ENCODE measurements at places on chromosomes 12 and 14.

DNA sequence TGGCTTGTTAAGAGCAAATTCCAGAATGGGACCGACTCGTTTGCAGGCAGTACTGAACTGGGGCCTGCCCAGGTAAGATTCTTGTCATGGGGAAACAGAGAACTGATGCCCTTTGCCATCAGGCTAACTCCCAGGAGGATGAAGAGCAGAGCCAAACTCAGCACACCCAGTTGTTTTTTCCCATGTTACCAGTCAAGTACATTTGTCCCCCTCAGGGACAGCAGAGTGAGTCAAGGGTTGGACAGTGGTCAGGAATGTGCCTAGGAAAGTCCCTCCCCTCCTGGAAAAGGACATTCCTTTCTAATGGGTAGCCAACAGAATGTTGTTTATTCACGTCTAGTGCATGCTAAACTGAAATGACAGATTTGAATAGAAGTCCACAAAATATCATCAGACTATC lies 1.6 kb downstream of the ART4 start:
- no peak for DNase-seq

DNA sequence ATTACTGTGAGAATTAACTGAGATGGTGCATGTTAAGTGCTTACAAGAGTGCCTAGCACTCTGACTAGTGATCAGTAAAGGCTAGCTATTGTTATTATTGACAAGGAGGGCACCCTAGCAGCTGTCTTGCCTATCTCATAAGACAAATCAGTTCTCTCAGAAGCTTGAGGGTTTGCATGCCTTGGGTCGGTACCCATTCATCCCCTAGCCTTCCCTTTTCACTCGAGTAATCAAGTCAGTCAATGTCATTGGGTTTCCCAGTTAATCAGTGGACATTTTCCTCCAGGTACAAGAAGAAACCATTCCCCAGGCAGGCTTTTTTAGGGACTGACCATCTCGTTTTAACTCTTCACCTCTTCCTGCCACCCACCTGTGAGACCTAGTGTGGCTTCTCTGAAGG lies 10.4 kb upstream of the TFCP2 start:
- DNase-seq = no peak

GRCh38 chr14:95185033-95185766 lies 27.9 kb upstream of the DICER1 start:
- DNase-seq = no peak

DNA sequence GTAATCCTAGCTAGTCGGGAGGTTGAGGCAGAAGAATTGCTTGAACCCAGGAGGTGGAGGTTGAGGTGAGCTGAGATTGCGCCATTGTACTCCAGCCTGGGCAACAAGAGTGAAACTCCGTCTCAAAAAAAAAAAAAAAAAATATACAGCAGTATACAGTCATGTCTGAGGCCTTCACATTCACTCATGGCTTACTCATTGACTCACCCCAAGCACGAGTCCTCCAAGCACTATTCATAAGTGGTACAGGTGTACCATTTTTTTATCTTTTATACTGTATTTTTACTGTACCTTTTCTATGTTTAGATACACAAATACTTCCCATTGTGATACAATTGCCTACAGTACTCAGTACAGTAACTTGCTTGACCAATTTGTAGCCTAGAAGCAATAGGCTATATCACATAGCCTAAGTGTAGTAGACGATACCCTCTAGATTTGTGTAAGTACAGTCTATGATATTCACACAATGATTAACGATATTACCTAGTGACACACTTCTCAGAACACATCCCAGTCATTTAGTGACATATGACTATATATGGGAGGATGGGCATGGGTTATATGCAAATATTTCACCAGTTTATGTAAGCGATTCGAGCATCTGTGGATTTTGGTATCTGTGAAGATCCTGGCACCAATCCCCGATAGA lies 12.2 kb downstream of the LLPH start:
- no peak for DNase-seq

GRCh38 chr14:93528884-93529558 lies 98.3 kb downstream of the UNC79 start:
- no peak for DNase-seq

DNA sequence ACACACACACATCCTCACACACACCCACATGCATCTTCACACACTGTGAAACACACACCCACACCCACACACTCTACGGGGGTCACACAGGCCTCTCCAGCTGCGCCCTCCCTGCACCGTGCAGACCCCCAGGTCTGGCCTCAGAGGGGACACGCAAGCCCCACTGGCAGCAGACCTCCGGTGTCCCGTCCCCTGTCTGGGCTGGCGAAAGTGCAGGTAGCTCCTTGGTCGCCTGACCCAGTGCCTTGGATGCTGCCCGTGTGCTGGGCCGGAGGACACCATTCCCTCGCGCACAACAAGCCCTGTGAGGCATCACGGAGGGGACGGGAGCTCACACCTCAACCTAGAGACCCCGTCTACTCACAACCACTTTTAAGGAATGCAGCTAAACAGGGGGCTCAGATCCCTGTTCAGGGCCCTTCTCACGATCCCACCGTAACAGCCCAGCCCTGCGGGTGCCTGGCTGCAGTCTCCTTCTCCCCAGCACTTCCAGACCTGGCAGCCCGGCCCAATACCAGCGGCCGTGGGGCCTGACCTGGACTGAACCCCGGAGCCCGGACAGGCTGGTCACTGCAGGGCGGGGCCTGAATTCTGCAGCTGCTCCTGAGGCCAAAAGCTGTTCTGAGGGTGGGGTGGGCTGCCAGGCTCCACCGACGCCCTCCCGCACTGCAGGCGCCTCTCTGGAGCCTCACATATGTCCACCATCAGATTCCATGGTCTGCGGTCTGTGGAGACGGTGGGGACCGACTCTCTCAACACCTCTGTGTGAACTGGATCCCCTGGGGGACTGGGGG lies 42.1 kb upstream of the FZD10 start:
- no peak for DNase-seq

- no peak for DNase-seq
These were observed 37.8 kb upstream of the ITPR2 start for GRCh38 chr12:26870491-26871419.

- no peak for DNase-seq
These were observed 205.2 kb upstream of the EEA1 start for GRCh38 chr12:93134175-93134890.

GRCh38 chr12:92639017-92639416 lies 63.8 kb upstream of the PLEKHG7 start:
- no peak for DNase-seq

DNA sequence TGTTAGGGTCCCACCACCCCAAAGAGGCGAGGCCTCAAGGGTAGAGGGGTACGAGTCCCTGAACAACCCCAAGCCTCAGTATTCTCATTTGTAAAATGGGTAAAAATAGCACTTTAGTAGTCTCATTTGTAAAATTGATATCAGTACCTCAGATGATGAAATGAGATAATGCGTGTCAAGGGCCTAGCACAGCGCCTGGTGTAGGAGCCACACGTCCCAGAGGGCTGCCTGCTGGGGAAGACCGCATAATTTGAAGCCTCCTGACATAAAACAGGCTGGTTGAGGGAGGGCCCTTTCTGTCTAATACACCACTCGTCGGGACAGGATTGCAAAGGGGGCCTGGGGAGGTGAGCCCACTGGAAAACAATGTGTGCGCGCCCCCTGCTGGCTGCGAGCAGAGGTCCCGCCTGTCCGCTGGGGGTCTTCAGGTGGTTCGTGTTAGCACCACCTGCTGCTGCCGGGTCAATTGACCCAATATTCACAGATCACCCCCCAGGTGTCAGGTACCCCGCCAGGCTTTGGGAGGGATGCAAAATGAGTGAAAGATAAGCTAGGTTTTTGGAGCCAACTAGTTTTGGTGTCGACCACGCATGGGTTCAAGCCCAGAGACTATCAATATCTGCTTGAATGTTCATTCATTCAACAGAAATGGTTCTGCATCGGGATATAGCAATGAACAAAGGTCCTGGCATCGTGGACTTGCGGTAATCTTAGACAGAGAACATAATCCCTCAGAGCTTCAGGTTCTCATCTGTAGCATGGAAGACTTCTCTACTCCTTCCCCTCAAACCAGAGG lies 24.7 kb upstream of the IRF2BPL start:
- peak; percentile 69 for DNase-seq

GRCh38 chr14:105206873-105207272 lies 25.8 kb upstream of the NUDT14 start:
- no peak for DNase-seq

DNA sequence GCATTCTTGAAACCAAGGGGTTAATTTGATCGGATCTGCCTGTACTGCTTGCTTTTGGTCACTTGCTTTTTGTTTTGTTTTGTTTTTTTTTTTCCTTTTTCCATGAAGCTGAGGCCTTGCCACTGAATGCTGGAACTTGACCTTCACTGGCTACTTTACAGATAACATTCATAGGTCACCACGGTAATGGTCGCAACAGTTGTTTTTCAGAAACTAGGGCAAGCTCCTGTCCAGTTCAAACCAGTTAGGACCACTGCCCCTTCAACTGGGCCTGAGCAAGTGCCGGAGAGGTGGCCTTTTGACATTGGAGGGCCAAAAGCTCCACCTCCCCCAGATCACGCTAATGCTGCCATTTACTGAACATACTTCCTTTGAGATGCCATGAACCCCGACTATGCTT lies 147.6 kb downstream of the FOXN3 start:
- no peak for DNase-seq

DNA sequence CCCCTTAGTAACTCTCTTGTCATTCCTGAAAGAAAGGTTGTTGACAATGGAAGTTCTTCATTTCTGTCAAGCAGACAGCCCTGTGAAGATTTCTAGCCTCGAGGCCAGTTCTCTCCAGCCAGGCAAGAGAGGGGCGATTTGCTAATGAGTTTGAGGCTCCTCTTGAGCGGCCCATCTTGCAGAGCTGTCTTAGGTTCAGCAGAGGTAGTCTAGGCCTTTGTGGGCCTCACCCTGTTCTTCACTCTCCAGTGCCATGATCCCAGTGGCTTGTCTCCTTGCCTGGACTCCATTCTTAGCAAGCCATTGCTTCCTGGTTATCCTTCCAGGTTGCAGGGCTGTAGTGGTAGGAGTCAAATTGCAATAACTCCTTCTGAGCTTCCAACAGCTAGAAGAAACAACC lies 9.7 kb downstream of the TPH2 start:
- DNase-seq = no peak

- DNase-seq = no peak
These were observed 41.4 kb downstream of the COX16 start for GRCh38 chr14:70317969-70318634.

DNA sequence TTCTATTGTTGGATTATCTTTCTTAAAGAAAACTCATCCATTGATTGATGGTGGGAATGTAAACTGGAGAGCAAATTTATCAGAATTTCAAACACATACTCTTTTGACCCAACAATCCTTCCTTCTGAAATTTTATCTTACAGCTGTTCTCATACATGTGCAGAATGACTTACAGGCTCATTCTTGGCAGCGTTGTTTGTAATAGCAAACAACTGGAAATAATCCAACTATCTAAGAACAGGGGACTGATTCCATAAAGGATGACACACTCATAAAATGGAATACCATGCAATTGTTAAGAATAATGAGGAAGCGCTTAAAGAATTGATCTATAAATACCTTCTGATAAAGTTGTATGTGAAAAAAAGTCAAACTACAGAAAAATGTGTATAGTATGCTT lies 24.0 kb downstream of the RHOJ start:
- DNase-seq = no peak

DNA sequence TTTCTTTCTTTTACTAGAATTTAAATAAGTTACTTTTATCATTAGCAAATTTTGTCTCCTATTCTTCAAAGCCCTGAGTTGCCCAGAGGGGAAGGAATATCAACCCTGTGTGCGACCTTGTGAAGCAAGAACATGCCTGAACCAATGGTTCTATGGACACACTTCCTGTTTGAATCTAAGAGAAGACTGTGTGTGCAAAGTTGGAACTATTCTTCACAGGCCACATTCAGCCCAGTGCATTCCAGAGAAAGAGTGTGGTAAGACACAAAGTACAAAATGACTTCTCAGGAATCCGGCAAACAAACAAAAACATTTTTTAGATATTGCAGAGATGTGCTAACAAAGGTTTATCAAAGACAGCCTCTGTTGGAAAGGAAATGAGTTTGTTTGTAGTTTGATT lies 90.8 kb upstream of the PTPRQ start:
- DNase-seq = no peak

GRCh38 chr12:1629338-1630132 lies 504 bp downstream of the WNT5B start:
- no peak for DNase-seq

Data from stimulated activated CD8-positive, alpha-beta memory T cell treated with anti-CD3 and anti-CD28 coated beads, Interleukin-4, amount 100 ng/mL, for 1 hour (primary cell).